ENCODE measurements at places on chromosomes 13 and 19.

DNA sequence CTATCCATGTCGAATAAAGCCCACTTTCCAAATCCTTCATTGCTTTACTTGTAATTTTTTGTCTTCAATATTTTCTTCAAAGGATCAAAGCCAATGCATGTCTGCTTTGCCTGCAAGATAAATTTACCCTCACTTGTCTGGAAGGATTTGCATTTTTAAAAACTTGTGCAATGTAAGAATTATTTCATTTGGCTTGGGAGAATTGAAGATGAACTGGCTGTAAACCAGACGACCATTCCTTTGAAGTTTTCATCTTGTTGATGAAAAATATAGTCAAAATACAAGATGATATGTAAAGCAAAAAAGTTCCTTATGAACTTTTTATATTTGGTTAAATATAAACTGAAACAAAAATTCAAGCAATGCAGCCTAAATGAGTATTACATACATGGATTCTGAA, 225.0 kb downstream of the SLITRK1 start:
- no peak for DNase-seq

DNA sequence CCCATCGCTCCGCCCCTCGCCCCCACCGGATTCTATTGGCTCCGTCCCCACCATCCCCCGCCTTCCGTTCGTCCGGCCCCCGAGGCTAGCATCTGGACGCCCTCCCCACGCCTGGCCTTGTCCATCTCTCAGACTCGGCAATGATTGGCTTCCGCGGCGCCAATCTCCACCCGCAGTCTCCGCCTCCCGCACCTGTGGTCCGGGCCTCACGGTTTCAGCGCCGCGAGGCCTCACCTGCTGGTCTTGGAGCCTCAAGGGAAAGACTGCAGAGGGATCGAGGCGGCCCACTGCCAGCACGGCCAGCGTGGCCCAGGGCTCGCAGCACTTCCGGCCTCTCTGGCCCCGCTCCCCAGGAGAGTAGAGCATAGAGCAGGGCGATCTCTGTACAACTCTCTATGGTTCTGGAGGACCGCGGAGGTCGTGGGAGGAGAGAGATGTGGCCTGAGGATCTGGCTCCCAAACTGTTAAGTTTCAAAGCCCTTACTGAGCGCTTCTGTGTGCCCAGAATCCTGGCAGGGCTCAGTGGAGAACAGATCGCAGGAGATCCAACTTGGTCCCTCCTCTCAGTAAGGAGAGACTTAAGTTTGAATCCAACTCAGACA, at the start of gene ERCC1:
TSS of gene ERCC1 (minus strand) at position 329 of the 602 bp plus-strand sequence. CDS start 543 bp downstream, outside the sequence.
- peak; percentile 82 for DNase-seq

DNA sequence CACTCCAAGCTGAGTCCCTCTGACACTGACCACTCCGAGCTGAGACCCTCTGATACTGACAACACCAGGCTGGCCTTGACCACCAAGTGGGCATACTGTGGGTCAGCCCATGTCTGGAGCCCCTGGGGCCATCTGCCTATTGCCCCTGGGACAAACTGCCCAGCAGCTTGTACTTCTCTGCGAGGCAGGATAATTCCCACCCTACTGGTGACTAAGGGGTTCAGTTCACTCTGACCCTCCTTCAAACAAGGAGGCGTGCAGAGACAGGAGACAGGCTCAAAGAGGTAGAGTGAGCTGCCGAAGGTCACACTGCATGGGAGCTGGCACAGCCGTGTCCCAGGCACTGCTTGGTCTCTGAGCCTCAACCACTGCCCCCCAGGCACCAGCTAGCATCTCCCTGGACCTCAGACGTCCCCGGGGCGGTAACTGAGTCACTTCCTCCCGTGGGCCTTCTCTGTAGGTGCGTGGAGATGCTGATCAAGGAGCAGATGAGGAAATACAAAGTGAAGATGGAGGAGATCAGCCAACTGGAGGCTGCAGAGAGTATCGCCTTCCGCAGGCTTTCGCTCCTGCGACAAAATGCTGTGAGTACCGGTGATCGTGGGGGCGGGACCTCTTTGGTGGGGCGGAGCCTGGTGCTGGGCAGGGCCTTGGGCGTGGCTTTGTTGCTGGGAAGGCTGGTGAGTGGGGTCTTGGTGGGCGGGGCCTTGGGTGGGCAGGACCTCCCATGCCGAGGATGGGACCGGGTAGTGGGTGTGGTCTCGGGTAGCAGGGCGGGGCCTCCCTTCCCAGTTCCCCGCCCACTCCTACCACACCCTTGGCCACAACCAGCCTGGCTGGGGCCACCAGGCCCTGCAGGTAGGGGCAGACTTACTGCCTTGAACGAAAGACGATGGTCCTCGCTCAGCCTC, 5.8 kb upstream of the USE1 start:
- DNase-seq, result no peak

DNA sequence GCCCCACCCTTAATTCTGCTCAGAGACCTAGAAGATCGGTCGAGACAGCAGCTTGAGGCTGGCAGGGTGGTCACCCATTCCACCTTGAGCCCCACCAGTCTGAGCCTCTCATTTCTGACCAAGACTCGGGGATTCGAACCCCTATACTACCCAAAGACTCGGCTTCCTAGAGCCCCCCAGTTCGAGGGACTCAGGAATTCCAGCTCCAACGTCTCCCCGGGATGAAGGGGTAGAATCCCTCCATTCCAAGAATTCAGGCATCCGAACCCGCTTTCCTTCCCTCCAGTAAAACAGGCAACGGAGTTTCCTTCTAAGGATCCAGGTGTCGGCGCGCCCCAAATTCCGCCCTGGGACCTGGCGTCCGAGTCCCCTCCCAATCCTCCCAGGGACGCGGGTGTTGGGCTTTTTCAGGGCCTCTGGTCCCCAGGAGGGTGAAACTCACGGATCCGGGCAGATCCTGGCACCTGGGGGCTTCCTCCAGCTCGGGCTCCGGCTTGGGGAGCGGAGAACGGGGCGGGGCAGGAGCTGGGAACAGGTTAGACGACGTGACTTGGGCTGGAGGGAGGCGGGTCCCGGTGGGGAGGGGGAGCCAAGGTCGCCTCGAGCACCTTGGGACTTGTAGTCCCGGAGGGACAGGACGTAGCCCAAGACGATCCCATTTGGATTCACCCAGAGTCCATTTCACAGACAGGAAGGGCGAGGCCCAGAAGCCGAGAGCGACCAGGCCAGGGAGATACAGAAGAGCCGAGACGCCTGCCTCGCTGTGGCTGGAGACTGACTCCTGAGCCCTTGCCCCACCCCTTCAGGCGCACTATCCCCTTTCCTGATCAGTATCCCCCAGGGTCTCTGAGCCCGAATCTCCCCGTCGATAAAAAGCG, at the start of gene PPP1R13L:
TSS of gene PPP1R13L (minus strand) at position 513 of the 878 bp plus-strand sequence. CDS start 6,751 bp downstream, outside the sequence.
- DNase-seq, result no peak
